ENCODE measurements at places on chromosomes 7 and 10.

- DNase-seq = no peak
These were observed 3.1 kb downstream of the AASS start for GRCh38 chr7:122140918-122141317.

DNA sequence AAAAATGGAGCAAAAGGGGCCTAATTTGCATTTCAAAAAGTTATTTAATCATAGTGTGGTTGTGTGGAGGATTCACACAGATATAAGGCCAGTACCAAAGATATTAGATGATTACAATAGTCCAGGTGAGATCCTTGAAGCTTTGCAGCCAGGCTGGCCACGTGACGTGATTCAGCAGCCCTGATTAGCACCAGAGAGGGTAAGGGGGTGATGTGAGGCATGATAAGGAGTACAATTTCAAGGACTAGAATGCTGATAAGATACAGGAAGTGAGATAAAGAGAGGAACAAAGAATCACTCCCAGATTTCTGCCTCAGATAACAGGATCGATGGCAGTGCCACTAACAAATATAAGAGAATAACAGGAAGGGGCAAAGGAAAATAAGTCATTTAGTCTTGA is 108.4 kb upstream of the PALS2 start:
- DNase-seq = no peak

DNA sequence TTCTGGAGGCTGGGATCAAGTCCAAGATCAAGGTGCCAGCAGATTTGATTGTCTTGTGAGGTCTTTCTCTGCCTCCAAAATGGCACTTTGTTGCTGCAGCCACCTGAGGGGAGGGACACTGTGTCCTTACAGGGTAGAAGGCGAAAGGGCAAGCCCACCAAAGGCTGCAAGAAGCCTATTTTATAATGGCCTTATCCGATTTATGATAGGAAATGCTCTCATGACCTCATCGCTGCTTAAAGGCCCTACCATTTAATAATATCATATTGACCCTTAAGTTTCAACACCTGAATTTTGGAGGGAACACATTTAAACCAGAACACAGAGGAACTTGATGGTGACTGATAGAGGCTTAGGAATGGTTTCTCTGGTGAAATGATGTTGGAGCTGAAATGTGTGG is 296.5 kb downstream of the TWIST1 start:
- no peak for DNase-seq

GRCh38 chr10:35225204-35225603 is 98.6 kb downstream of the CREM start:
- DNase-seq = no peak

GRCh38 chr7:87627634-87627994 is 584 bp upstream of the RUNDC3B start:
- no peak for DNase-seq

DNA sequence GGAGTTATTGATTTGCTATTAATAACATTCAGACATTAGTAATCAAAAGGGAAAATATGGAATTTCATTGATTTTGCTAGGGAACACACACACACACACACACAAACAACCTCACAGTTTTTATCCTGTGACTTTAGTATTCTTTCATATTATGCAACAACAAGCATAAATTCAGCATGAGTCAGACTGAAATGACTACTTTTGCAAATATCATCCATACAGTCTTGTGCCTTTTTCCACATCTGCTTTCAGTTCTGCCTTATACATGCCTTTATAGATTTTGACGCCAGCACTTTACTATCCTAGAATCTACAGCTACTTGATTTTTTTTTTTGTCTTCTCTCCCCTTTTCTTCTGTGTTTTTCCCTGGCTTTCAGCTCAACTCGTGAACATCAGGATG is 975.8 kb upstream of the LRRTM3 start:
- DNase-seq = no peak

DNA sequence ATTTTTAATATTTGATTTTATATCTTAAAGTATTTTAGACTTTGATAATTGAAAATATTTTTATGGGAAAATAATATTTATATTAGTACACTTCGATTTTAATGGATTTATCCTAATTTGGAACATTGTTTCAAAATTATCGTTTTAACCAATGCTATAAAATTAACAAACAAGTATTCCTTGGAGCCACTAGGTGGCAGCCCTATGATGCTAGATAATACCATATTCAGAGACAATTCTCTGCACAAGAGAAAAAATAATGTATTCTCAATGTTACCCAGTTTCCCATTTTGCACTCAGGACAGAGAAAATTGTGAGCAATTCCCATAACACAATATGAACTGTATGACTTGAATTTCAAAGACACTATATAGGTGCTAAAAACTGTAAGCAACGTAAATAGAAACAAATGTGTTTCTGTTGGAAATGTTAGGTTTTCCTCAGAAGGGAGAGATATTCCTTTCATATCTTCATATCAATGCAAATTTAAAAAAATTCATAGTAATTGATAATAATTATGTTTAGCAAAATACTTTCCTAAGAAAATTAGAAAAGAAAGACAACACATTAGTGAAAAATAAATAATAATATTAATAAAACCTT is 237.8 kb downstream of the SEMA3E start:
- DNase-seq = peak; percentile 59

- DNase-seq = no peak
These were observed 75.1 kb downstream of the NHLRC2 start for GRCh38 chr10:113929522-113929921.

DNA sequence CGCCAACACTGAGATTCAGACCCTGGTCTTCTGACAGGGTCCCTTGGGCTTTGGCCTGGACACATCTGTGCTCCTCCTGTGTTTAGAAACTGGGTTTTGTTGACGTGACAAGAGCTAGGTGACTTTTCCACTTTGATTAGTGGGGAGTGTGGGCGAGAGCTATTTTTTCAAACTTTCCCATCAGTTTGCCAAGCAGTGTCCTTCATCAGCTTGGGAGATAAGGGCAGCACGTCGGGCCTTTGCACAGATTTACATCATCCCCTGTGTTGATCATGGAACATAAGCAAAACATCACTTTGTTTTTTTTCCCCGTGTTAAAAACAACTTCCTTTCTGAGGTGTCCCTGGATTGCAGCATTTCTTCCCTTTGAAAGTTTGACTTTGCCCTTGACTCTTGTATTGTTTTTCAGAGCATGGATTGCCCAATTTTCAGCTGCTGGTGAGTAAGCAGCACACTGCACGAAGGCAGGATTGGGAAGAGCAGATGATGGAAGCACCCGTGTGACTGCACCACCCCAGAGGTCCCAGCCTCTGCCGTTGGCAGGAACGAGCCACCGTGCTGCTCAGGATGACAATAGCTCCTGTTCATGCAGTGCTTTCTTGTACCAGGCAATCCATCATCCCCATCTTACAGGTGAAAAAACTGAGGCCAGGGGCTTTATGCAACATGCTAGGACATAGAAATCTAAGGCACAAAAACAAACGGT is 6.4 kb upstream of the IGFBP1 start:
- no peak for DNase-seq

DNA sequence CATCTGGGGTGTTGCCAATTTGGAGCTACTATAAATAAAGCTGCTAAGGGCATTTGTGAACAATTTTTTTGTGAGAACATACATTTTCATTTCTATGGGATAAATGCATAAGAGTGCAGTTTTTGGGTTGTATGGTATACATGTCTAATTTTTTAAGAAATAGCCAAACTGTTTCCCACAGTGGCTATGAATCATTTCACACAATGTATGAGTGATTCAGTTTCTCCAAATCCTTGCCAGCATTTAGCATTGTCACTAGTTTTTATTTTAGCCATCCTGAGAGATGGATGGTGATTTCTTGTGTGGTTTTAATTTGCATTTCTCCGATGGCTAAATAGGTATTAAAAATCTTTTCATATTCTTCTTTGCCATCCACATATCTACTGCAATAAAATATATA is 105.3 kb downstream of the AMPH start:
- DNase-seq = no peak

- no peak for DNase-seq
These were observed 107.2 kb downstream of the AVL9 start for GRCh38 chr7:32602470-32602869.

- no peak for DNase-seq
These were observed 37.1 kb upstream of the GDF10 start for GRCh38 chr10:47262606-47263533.

DNA sequence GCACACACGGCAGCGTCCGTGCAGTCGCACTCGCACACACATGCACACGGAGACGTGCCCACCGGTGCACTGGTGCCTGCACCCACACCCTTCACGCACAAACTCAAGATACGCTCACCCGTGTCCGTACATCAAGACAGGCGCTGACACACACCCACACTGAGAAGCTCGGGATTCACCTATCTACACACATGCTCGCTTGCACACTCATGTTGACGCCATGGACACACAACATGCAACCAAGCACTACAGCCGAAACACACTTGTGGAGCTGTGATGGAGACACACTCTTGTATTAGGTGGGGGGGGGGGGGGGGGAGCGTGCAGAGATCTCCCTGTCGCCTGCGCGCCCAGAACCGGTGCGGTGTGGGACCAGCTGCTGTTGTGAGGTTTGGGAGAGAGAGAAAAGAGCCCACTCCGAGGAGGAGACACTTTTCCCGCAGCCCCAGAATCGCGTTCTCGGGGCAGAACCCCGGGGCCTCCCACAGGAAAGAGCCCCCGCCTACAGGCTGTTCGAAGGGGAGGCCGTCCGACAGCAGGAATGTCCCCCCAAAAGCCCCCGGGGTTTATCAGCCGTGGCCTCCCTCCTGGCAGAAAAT is 605 bp upstream of the NFKB2 start:
- DNase-seq = no peak

- no peak for DNase-seq
These were observed 17.3 kb upstream of the NRBF2 start for GRCh38 chr10:63115732-63116383.

- no peak for DNase-seq
These were observed 35.4 kb downstream of the CYTH3 start for GRCh38 chr7:6237011-6237410.
